Fibroblast of skin of left quadriceps (primary cell): ENCODE measurements at places on chromosomes 5 and 9.
A peak's percentile ranks its signal among the peaks of the same experiment; 100 is the strongest.

DNA sequence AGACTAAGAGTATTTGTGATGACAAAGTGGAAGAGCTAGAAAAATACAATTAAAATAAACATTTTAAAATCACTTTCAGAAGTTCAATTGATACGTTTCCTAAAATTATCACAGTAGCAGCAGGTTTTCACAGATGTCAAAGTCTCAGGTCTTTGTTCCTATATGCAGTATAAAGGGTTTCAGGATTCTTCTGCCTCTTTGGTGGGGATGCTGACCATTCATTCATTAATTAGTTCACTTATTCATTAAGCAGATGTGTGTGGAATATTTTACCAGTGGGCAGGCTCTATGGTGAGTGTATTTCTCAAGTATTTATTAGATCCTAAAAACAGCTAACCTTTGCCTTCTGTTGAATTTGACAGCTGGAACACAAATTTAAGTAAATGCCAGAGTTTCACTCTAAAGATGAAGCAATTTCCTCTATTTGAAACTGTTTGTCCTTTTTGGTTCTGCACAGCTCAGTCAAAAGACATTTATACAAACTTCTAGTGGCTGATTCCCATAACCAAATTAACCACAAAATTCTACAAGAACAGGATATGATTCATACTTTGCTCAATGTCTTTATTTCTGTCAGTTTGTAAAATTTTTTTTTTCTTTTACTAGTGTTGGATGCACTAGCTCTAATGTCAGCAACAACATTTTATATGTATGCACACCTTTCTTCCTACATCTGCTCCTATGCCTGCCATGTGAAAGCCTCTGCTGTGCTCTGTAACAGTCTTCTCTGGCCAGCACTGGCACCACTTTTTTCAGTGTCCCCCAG lies 75.9 kb upstream of the PRR16 start:
- peak; percentile 92 for DNase-seq

DNA sequence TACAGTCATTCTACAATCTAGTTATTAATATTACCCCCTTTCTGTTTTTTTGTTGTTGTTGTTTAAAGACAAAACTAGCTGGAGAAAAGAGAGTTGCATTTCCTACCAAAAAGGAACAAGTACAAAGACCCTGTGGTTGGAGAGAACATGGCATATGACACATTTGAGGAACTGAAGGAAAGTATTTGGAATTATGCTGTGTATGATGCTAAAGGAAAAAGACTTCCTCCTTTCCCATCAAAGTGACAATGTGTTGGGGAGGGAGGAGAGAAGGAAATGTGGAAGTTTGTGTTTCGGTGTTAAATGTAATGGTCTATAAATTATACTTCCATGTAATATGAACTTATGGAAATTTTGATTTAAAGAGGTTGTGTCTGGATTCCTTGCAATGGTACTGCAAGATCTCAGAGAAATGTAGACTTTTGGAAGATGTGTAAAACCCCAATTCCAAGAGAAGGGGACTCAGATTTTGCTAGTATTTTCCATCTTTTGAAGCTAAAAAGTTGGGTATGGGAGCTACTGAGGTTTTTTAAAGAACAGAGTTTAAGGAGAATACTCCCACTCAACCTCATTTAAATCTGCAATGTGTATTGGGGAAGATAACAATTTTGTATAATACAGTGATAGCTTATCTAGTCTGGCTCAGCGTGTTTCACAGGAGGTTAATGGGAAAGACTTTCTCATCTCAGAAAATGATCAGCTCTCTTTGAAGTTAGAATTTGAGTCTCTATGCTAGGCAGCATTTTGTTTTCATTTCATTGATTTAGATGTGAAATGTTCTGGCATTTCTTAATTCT lies 15.4 kb upstream of the TNFSF8 start:
- no peak for DNase-seq

DNA sequence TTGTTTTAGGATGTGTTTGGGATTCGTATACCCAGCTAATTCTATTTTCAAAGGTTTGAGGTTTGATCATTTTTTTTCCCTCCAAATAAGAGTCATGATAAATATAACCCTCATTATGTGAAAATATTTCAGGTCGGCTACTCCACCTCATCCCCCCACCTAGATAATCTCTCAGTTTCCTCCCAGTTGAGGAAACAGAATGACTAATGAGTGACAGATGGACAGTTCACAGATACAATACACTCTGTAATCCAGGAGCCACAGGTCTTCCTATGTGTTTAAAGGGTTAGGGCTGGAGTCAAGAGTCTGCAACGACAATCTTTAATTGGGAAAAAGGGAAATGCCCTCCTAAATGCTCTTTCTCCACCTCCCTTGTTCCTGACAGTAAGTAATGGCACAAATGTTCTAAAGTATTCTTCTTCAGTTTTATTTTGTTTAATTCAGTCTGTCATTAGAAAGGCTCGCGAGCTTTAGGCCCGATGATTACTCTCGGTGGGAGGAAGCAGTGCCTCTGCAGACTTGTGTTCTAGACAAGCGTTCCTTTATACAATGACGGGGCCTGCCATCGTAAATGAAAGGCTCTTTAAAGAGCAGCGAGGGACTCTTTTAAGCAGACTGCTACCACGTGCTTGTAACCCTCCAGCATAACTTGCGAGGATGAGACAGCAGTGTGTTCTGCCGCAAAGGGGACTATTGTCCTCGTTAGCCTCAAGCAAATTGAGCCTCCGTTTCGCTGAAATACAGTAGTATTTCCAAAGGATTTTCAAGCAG lies 69.0 kb downstream of the MEF2C start:
- no peak for DNase-seq

- peak; percentile 26 for DNase-seq
These were observed at the start of gene MSANTD3 for GRCh38 chr9:100426530-100427365. TSS of gene MSANTD3 (plus strand) at chr9:100427143. CDS start at chr9:100441939, 14,796 bp downstream.

- no peak for DNase-seq
These were observed 4.6 kb upstream of the NEURL1B start for GRCh38 chr5:172636279-172637050.

- DNase-seq = no peak
These were observed 27.1 kb downstream of the FRMD3 start for GRCh38 chr9:83511051-83511450.

GRCh38 chr9:21504894-21505293 lies 22.8 kb upstream of the IFNE start:
- DNase-seq = no peak

DNA sequence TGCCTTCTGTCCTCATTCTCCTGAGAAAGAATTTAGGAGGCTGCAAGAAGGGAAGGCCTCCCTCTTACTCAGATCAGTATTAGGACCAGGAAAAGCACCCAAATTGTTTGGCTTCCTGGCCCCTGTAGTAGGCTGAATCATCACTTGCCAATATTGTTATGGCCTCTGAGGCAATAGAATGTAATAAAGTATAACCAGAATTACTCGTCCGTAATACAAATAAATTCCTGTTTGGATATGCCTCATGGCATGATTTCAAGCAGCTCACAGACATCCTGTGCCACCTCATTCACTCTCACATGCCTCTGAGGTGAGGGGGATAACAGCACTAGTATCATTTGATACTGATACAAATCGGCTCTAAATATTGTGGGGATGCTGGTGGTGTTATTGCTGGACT lies 427.3 kb downstream of the ISL1 start:
- DNase-seq = no peak
